ENCODE measurements at places on chromosomes 7 and 10.

DNA sequence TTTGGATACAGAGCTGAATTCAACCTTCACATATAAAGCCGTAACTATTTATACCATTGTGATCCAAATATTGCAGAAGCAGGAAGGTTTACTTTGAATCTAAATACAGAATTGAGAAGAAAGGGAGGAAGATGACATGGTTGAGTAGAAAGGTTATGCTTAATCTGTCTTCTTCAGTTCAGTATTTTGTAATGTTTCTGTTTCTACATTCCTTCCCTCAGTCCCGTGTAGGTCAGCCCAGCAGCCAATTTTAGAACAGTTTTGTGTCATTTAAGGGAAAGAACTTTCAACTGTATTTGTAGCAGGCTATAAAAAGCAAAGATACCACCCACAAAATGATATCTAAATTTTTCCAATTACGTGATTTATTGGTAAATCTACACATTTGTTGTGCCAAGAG lies 97.4 kb downstream of the CPED1 start:
- no peak for DNase-seq

- DNase-seq: no peak
Observed at GRCh38 chr10:3310016-3310784, 137.6 kb upstream of the PITRM1 start.

DNA sequence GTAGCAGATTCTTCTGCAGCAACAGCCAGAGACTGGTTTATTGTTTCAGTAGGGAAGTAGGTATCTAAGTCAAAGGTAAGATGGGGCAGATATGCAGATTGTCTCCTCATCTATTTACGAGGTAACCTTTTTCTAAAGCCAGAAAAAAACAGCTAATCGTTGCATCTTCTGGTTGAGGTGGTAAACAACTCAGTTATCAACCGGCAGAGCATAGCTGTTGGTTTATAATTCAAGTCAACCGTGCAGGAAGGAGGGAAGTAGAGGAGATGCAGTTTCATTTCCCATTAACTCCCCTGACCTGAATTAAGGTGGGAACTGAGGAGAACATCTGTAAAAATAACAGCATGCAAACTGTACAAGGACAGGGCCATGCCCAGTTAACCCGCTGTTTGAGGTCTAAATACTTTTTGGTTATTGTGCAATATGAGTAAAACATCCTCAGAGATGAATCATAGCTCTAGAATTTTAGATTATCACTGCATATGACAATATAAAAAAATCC lies 156.5 kb upstream of the ITGB1 start:
- DNase-seq: no peak

- no peak for DNase-seq
Observed at GRCh38 chr10:30151581-30152389, 92.4 kb upstream of the JCAD start.

GRCh38 chr10:77604941-77605351 lies 32.7 kb downstream of the KCNMA1 start:
- DNase-seq: no peak

- DNase-seq: peak; percentile 9
Observed at GRCh38 chr7:3201937-3202710, 98.9 kb upstream of the SDK1 start.

- peak; percentile 10 for DNase-seq
Observed at GRCh38 chr7:1693991-1694524, 24.0 kb downstream of the ELFN1 start.

DNA sequence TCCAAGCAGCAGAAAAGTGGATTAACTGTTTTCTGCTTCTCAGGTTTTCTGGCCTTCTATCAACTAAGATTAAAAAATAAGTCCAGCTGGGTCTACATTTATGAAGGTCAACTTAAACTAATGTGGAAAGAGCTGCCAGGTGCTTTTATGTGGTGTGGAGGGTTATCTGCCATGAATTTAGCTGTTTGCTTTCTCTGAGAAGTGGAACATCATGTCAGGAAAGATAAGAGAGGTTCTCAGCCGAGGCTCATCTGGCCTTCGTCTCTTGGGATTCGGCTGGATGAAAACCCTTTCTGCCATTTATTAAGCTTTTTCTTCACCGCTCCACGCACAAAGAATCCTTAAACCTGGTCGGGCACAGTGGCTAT lies 5.5 kb downstream of the PTPRN2 start:
- DNase-seq: no peak

GRCh38 chr10:132306864-132307751 lies 642 bp downstream of the STK32C start:
- no peak for DNase-seq

DNA sequence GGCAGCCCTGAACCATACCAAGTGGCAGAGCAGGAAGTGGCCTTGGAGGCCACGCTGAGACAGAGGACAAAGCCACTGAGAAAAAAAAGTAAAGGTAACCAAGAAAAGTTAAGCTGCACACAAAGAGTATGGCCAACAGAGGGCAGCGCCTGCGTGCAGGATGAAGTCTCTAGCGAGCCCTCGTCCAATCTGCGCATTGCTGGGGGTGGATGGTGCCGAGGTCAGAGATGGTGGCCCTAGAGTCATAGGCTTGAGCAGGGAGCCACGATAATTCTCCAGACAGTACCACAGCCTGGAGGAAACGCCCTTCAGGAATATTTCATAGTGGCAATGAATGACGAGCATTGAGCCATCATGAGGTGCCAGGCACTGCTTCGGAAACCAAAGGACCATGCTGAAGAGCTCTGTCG lies 9.7 kb downstream of the ATP6V0E2 start:
- DNase-seq: peak; percentile 75

DNA sequence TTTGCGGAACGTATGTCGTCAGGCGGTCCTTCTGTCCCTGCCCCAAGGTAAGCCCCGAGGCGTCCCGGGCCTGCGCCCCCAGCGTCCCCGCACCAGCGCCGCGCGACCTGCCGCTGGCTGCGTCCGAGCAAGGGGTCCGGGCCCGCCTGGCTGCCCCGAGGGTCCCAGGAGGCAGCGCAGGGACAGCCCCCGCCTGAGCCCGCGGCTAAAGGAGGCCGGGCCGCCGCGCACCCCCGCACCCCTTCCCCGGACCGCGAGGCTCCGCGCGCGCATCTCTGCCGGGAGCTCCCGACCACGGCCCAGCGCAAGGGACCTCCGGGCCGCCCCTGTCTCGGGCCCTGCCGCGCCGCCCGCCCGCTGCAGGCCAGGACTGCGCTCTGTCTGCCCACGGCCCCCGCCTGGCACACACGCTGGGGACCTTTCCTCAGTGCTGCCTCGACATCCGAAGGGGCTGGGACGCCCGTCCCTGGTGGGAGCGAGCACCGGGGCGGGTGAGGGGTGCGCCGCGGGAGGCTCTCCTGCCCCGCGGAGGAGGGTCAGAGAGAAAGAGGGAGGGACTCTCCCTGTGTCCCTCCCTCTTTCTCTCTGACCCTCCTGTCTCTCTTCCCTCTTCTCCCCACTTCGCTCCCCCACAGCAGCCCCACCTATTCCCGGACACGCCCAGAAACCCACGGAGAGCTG lies 25.0 kb downstream of the SHH start:
- DNase-seq: no peak

DNA sequence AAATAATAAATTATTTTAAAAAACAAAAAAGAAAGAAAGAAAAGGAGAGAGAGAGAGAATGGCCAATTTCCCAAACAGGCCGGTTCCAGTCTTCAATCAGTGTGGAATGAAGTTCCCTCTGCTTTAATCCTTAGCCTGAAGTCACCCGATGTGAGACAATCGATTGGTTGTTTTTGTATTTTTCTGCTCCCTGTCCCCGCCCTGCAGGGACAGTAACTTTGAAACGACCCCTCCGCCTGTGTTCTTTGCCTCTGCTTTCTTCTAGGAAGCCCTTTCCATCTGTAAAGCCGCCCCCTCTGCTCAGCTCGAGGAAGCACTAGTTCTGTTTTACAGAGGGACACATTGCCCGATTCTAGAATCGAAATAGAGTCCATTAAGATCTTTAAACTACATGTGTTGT lies 33.4 kb downstream of the FOXL3 start:
- DNase-seq: no peak

GRCh38 chr10:75037171-75038153 lies 74.0 kb upstream of the SAMD8 start:
- DNase-seq: no peak

DNA sequence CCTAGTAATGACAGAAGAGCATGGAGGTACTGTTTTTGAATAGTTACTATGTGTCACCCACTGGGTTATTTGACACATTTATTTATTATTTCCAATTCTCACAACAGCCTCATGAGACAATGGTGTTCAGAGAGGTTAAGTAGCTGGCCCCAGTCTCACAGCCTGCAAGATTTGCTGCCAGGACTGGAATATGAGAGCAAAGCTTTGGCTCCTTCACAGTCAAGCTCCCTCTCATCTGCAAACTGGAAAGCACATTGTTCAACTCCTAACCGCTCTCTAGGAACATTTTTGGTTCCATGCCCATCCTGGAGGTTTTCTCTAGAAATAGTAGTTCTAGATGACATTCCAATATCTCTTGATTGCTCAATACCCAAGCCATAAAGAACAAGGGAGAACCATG lies 75.5 kb upstream of the CXCL12 start:
- DNase-seq: no peak

- DNase-seq: no peak
Observed at GRCh38 chr10:133516057-133516456, 11.1 kb upstream of the CYP2E1 start.

GRCh38 chr10:110430340-110431273 lies 67.1 kb upstream of the DUSP5 start:
- no peak for DNase-seq

GRCh38 chr7:119888251-119888650 lies 384.7 kb upstream of the KCND2 start:
- no peak for DNase-seq

GRCh38 chr10:112187527-112187926 lies 4.0 kb upstream of the GPAM start:
- no peak for DNase-seq

GRCh38 chr10:62085404-62085803 lies 183.2 kb downstream of the RTKN2 start:
- DNase-seq: no peak

GRCh38 chr10:110226543-110226925 lies 19.1 kb downstream of the MXI1 start:
- peak; percentile 89 for DNase-seq

GRCh38 chr10:84938117-84938905 lies 609.9 kb downstream of the CCSER2 start:
- no peak for DNase-seq

DNA sequence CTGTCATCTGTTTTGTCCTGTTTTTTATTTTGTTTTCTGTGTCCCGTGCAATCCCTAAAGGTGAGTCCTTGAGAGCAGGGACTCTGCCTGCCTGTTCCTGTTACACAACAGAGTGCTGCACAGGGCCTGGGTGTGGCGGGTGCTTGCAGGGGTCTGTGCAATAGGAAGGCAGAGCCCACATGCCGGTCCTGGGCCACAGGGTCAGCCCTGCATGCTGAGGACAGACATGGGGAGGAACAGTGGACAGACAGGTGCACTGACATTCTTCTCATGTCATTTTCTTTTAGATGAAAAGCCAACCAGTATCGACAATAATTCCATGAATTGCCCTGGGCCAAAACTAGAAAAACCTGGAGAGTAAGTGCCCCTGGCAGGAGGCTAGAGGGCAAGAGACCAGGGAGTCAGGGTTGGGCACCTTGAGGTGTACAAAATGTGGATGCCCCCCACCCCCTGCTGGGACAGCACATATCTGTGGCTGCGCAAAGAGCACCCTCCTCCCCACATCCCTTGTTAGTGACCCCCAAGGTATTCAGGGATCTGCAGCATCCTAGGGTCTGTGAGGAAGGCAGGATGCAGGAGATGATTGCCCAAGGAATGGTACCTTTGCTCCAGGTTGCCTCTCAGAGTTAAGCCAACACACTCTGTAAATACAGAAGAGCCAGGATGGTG lies 19.9 kb downstream of the ANTXRL start:
- no peak for DNase-seq

GRCh38 chr7:114874170-114874569 lies 47.7 kb upstream of the MDFIC start:
- DNase-seq: no peak

DNA sequence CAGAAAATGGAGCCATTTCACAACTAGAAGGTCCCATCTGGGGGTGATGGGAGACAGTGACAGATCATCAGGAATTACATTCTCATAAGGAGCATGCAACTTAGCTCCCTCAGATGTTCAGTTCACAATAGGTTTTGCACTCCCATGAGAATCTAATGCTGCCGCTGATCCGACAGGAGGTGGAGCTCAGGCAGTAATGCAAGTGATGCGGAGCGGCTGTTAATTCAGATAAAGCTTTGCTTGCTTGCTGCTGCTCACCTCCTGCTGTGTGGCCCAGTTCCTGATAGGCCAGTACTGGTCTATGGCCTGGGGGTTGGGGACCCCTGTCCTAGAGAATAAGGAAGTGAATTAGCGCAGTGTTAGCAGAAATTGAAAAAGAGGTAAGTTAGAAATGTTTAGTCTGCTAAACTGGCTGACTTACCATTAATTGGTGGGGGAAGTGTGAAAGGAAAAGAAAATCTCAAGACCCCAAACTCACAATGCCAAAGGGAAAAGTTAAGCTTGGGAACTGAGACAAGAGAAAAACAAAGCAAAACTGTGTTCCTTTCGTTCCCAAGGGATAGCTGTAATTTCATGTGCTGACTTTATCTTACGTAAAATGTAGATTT lies 76.4 kb downstream of the LYZL2 start:
- no peak for DNase-seq

DNA sequence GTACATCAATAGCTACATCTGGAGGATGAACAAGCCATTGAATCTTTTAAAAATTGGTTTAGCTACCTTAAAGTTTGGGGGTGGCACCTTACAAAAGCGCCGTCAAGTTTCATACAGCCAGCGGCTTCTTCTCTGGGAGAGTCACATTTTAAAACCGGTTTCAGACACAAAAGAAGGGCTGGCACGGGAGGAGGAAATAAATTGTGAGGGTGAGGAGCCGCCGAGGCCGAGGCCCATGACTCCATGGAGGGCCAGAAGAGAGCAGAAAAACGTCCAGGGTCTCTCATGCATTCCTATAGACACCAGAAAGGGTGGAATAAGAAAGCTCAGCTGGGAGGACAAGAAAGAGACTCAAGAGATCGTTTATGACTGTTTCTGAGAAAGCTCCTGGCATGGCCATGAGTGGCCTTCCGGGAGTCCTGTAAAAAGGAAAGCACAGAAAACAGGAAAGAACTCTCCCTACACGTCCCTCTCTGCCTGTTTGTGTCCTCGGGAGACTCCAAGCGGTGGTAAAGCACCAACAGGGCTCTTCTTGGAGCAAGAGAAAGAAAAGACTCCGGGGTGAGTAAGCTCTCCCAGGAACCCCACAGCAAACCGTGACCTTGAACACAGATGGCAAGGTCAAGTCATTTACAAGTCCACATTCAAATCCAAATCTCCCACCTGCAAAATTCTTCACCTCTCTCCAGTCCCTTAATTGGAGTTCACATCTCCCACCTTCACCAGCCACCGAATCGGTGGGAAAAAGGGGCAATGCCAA lies 1.8 kb downstream of the FRAT2 start:
- no peak for DNase-seq

GRCh38 chr10:96152437-96152836 lies 22.3 kb downstream of the ZNF518A start:
- DNase-seq: no peak

Measured in GM13976 (cell line).